ENCODE measurements at places on chromosomes 6 and 20.
A peak's percentile ranks its signal among the peaks of the same experiment; 100 is the strongest.

GRCh38 chr6:134177236-134177635, 124.8 kb upstream of the SLC2A12 start:
- DNase-seq: no peak

DNA sequence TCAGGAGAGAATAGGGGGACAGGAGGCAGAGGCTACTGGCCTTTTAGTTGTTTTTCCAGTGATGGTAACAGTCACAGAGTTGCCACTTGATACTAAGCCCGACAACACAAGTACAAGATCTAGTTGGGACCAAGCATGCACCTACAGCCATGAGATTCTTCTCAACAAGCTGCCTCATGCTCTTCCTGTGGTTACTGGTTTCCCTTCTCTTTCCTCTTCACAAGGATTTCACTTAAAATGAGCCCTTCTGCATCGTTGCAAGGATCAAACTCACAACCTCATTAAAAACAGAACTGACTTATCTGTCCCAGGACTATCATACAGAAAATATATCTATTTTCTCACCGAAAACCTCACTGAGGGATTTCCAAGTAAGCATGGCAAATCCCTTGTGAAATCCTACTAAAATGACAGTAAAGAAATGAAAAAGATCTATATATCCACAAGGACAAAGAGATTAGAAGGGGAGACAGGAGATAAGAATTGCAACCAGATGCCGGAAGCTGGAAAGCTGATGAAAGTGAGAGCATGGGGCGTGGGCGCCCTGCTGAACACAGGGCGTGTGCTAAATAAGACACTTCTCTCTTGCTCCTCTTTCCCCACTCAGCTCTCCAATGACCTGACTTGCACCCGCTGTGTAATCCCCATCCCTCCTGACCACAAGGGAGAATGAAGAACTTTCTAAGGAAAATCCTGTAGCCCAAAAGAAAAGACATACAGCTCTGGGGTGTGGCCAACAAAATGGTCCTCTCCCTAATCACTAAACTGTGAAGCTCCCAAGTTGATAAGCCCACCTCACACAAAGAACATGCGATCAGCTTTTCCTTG, 13.4 kb downstream of the MTFR2 start:
- DNase-seq: no peak

GRCh38 chr6:55827818-55828522, 47.4 kb downstream of the BMP5 start:
- no peak for DNase-seq

DNA sequence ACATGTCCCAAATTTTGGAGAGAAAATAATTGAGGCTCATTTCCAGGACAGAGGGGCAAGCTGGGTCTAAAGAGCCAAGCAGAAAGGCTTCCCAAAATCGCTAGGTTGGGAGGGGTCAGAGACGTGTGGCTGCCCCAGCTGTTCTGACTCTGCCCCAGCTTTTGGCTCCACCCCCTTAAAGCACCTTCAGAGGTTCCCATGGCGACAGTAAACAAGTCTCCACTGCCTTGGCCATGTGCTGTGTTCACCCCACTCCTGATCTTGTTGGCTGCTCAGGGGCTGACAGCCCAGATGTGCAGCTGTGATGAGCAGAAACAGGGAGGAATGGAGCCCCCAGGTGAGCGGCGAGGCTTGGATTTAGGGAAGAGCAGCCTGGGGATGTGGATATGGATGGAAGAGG, 72.8 kb upstream of the SPTLC3 start:
- DNase-seq: no peak

- DNase-seq: no peak
Observed at GRCh38 chr6:137715589-137716045, 151.4 kb upstream of the TNFAIP3 start.

GRCh38 chr6:170537329-170537728, 15.8 kb downstream of the PSMB1 start:
- DNase-seq: no peak

- DNase-seq: peak; percentile 73
Observed at GRCh38 chr20:8946036-8946940, 122.6 kb upstream of the PLCB4 start.

DNA sequence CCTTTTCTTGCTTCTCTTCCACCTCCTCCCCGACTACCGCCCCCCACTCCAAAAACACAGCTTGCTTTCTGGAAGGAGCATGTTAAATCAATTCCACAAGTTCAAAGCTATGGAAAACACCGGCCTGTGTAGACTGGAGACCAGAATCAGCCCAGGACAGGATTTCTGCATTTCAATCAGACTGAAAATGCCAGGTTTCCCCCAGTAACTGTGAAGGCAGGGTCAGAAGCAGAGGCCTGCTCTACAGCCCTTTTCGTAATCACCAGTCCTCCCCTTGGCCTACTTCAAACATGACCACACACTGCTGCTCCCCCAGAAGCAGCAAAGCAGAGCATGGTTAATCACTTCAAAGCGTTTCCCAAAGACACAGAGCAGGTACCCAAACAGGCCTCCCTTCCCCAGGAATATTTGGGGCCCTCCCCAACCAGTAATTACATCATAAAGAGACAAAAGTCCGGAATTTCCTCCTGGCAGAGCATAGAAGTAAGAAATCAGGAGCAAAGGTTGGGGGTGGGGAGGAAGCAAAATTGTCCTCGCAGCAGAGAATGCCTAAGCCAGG, 38.4 kb downstream of the ZMYND8 start:
- DNase-seq: peak; percentile 44

- no peak for DNase-seq
Observed at GRCh38 chr6:53790886-53791285, 3.9 kb upstream of the LRRC1 start.

DNA sequence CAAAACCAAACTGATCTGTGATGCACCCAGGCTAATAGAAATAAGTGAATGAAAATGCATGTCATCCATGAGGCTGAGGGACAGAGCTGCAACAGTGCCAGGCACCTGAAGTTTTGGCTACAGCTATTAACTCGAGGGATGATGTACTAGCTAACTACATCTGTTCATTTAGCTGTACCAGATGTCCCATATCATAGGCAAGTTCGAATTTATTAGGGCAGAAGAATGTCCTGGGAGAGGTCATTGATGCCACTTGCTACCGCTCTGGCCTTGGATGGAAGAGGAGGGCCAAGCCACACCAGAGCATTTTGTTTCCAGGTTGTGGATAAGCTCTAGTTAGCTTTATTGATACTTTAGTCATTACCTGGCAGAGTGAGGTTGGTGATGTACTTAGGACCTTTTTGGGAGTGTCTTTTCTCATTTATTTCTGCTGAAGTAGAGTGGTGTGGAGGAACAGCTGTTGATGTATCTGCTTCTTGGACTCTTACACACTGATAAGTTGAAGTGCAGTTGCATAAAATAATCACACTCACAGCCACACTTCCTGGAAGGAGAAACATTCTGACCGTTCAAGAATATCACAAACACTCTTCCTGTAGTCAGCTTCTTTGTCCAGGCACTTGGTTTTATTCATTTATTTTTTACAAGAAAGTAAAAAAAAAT, 8.2 kb downstream of the ZFAND3 start:
- no peak for DNase-seq

- DNase-seq: no peak
Observed at GRCh38 chr6:132698608-132699007, 15.2 kb downstream of the VNN1 start.

- no peak for DNase-seq
Observed at GRCh38 chr20:2385026-2385425, 4.3 kb downstream of the TGM6 start.

DNA sequence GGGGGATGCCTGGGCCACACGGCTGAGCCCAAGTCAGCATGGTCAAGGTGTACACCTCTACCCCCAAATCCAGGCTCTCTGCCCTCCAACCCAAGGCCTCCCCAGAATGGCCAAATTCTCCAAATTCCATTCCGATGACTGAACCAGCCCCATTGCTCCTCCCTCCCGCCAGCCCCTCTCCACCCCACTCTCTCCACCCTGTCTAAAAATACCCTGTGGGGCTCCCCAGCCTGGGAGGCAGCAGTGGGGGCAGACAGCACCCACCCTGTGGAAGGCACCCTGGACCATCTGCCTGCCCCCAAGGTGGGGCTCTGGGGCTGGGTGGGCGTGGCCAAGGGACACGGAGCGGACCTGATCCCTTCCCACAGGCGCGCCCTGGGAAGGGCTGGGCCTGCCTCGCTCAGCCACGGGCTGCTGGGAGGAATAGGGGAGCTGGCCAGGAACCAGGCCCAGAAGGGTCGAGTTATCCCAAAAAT, 11.4 kb downstream of the TEAD3 start:
- peak; percentile 40 for DNase-seq

DNA sequence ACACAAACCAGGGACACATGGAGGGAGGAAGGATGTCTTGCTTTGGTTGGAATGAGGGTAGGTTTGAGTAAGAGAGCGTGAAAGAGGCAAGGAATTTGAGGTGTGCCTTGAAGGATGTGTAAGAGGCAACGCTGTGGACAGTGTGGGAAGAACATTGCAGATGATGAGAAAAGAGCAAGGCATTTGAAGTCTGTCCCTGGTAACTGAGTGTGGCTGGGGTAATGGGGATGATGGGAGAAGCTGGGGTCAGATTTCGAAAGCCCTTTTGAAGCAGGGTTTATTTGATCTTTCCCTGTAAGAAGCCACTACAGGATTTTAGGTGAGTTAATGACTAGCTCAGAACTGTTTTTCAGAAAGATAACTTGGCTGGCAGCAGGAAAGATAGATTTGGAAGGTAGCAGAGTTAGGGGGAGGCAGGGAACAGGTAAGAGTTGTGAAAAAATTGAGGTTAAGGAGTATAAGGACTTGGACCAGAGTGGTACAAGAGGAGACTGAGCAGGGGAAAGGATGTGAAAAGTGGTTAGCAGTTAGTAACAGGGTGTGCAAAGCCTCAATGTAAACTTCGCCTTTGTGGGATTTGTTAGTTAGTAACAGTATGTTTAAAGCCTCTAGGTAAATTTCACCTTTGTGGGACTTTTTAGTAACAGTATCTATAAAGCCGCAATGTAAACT, 17.7 kb downstream of the UTRN start:
- no peak for DNase-seq

DNA sequence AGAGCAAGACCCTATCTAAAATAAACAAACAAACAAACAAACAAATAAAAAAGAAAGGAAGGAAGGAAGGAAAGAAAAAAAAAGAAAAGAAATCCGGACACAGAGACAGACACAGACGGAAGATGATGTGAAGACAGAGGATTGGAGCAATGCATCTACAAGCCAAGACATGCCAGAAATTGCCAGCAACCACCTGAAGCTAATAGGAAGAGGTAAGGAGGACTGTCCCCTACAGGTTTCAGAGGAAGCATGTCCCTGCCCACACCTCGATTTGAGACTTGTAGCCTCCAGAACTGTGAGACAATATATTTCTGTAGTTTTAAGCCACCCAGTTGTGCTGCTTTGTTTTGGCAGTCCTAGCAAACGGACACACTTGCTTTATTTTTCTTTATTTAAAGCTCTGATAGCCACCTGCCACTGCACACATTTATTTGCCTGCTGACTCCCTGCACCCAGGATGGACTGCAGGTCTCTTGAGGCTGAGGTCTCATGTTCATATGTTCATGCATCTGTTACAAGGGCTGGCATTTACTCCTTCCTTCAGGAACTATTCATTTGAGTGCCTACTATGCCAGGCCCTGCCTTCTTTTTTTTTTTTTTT, 20.7 kb upstream of the ZMYND8 start:
- DNase-seq: no peak

DNA sequence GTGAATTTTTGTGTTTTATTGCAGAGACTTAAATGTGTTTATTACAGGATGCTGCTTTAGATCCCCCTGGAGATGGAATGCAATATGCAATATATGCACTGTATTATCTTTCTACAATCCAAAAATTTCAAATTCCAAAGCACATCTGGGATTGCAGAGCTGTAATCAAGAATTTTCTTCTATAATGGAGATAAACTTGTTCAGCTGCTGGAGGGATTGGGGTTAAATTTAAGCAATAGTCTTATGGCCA, 66.4 kb downstream of the MKKS start:
- DNase-seq: no peak

Data from fibroblast of skin of left quadriceps (primary cell).